ENCODE measurements at places on chromosomes 11 and 22.
A peak's percentile ranks its signal among the peaks of the same experiment; 100 is the strongest.

DNA sequence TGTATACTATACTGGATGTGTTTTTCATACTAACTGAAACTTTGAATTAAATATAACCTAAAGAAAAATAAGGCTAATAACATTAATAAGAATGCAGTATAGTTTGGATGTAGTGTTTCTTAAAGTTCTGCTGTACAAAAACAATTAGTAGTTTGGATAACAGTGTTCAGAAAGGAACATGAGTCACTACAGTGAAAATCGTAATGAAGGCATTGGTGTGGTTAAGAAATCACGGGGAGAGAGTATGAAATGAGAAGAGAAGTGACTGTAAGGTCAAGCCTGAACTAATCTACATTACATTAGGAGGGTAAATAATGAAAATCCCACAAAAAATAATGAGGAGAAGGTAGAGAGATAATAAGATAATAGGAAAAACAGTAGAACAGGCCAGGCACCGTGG lies 726.6 kb upstream of the ARHGAP42 start:
- DNase-seq: no peak

DNA sequence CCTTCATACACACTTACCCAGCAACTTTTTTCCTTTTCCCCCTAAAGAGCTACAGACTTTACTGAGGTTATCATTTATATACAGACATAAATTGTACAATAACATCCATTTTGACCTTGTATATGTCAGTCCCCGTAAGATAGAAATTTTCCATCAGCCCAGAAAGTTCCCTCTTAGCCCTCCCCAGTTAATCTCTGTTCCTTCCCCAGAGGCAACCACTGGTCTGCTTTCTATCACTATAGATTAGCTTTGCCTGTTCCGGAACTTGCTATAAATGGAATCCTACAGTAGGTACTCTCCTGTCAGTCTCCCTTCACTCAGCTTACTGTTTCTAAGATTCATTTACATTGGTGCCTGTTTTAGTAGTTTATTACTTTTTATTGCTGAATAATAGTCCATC lies 54.9 kb downstream of the TSPAN18 start:
- no peak for DNase-seq

DNA sequence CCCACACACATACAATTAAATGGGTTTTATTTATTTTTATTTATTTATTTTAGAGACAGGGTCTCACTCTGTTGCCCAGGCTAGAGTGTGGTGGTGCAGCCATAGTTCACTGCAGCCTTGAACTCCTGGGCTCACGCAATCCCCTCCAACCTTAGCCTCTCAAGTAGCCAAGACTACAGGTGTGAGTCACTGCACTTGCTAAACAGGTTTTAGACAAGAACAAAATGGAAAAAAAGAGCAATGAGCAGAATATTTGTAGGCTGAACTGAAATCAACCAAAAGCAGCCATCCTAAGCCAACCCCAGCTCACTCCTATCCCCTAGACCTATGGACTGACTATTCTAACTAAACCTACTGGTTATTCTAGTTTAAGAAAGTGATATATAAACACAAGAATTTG lies 37.8 kb downstream of the MRE11 start:
- no peak for DNase-seq

- no peak for DNase-seq
Observed at GRCh38 chr11:11589437-11589836, 32.4 kb downstream of the GALNT18 start.

DNA sequence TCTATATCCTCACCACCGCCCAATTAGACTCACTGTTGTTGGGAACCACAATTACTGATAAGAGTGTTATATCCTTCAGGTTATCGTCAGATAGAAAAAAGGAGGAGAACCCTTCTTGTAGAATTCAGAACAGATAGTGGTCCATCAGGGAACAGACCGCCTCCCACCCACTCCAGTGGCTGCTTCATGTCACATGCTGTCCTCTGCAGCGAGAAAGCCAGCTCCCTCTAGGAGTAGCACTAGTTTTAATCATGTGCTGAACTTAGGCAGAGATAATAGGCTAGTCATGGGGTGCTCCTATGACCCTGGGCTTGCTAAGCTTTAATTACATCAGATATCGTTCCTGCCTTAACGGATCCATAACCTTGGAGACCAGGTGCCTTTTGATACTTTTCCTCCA lies 51.5 kb upstream of the RAB1B start:
- no peak for DNase-seq

GRCh38 chr11:128720522-128720985 lies 26.7 kb downstream of the FLI1 start:
- peak; percentile 40 for DNase-seq

DNA sequence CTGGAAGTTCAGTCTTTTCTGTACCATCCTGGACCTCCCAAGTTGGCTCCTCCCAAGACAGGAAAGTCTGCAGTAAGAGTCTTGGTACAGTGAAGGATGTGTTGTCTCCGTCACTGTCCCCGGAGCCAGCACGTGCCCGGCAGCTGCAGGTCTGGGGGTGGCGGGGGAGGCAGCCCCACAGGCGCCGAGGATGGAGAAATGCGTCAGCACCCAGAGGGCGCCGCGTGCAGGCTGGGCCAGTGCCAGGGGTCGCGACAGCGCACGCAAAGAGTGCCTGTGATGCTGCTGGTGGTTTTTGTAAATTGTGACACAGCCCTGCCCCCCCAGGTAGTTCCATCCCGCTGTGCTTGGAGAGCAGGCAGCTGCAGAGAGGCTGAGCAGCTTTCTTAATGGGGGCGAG lies 1200.5 kb downstream of the BRD1 start:
- DNase-seq: peak; percentile 73

GRCh38 chr11:128246364-128246801 lies 341.0 kb downstream of the ETS1 start:
- DNase-seq: peak; percentile 23

DNA sequence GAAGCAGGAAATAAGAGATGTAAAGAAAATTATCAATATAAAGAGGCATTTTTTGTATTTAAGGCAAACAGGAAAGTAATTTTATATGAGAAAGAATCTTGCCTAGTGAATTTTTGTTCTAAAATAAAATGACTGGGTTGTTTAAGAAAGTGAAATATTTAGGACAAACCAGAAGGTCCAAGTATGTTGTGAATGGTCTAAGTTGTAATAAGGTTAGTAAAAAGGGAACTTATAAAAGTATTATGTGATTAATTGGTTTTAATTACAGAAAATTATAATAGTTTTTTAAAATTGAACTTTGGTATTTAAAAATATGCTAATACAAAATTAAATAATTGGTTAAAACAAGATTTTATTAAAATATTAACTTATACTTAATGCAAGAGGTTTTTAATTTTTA lies 26.6 kb upstream of the EI24 start:
- no peak for DNase-seq

DNA sequence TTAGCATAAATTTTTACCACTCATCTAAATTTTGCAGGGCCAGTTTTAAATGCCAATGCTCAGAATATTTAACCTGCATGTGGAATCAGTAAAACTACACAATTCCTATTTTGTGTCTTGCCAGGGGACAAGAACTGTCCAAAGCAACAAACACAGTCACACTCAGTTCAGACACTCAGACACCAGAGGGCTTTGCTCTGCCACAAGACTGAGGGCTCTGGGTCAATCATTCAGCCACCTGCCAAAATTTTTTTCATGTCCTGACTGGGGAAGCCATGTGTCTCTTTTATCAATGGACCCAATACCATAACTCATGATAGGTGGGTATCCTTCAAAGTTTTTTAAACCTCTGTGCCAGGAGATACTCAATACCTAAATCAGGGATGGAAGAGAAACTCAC lies 304.0 kb upstream of the ANO3 start:
- DNase-seq: no peak

DNA sequence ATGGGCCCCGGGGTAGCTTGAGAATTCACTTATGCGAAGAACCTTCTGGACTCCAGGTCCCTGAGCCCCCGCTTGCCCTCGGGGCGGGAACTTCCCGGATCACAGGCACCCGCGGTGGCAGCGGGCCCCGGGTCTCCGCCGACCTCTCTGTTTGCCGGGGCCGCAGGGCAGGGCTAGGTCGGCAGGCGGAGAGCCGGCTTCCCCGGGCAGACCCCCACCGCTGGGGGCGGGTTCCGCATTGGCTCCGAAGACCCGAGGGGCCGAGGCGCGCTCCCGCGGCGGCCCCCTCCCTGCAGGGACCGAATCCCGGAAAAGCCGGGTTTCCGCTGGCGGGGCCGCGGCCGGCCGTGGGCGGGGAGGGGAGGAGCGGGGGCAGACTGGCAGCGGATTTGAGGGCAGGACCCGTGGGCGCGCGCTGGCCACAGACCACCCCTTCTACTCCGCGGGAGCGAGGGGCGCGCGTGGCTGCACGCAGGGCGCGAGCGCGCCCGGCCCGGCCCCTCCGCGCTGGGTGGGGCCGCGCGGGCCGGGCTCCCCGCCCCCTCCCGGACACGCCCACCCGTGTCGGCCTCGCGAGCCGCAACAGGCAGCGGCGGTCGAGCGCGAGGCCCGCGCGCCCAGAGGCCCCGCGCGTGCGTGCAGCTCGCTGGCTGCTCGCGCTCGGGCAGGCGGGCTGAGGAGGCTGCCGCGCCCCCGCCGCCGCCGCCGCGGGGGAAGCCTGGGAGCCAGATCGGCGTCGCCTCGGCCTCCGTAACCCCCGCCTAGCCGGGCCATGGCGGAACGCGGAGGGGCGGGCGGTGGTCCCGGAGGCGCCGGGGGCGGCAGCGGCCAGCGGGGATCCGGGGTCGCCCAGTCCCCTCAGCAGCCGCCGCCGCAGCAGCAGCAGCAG lies at the start of gene PACS1:
Gene PACS1, plus strand, starts transcription at position 558 of the 889 bp plus-strand sequence. Its CDS starts 215 bp downstream, at position 773.
- DNase-seq: peak; percentile 80

GRCh38 chr11:87083029-87083428 lies 45.3 kb downstream of the TMEM135 start:
- no peak for DNase-seq

DNA sequence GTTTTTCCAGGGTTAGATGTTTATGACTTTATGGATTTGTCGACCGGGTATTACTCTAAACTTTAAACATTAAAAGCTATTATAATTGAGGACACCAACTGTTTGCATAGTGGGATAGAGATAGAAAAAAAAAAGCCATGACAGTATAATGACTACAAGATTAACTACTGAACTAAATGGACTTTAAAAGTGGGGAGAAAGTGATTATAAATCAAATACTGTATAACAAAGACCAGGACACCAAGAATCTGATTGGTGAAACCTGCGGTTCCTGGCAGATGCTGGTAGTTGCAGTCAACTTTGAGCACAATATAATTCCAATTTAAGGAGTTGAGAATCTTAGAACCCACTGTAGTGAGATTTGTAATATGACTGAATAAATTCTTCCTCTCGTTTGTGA lies 2.5 kb downstream of the CRKL start:
- DNase-seq: no peak

GRCh38 chr22:46833228-46833627 lies 70.8 kb downstream of the TBC1D22A start:
- no peak for DNase-seq

DNA sequence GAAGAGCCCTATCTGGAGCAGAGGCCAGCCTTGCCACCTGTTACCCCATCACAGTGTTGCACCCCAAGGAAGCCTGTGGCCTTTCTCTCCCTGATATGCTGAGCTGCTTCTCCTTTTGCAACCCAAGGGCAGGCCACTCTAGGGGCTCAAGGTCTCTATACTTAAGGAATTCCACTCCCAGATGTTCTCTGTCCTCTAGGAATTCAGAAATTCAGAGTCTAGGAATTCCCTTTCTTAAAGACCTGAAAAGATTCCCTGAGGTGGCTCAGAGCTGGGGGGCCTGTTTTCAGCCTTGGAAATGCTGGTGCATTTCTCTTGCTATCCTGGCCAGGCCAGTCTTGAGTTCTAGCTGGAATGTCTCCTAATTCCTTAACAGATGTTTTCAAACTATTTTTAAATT lies 68.0 kb upstream of the OLFML1 start:
- no peak for DNase-seq
